ENCODE measurements at places on chromosomes 7 and 10.

DNA sequence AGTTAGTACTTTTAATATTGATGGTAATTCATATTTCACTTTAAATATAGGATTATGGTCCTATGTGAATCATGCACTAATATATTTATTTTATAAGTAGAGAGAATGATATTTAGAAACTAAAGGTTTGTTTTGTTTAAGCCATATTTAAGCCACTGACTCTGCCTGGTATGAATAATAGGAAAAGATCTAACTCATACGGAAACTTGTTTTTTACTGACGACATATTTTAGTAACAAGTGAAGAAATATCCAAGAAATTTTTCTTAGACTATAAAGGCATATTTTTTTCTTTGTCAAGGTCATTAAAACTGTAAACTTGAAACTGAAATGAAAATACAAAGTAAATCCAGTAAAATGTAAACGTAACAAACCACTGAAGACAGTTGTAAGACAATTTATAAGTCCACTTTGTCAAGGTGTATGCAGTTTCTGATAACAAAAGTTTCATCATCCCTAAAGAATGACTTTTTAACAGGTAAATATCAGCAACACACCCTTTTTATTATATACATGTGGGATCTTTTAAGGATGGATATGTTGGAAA lies 147.1 kb downstream of the PHF14 start:
- no peak for DNase-seq

DNA sequence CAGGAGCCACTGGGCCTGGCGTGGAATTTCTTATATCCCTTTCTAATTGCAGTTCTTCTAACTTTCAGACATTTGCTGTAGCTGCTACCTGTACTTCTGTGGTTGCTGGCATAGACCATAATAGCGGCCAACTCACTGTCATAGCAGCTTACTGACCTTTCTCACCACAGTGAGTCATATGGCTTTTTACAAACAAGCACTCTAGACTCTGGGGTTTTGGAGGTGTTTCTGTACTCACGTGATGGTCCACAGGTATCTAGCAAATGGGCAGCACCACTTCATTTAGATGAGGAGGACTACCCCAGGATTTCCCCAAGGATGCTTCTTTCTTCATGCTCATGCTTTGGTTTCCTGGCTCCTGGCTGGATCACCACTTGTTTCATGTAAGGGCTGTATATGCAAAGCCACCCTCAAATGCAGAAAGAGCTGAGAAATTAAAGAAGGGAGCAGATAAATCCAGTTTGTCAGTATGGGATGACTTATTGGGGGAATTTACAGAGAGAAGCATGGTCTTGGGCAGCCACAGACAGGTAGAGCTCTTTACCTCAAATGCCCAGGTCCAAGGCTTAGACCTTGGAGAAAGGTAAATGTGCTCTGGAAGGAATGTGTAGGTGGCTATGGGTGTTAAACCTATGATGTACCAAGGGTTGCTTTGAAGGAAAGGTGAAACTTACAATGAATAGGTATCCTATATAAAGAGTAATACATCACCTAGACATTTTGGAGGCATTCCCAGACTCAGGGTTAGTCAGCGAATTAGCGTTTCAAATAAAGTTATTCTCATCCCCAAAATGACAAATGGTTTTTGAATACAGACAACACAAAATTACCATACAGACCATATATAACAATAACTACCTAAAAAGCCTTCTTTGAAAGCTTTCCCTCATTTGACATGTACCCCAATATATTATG lies 15.9 kb upstream of the SLC25A16 start:
- peak; percentile 70 for DNase-seq

- DNase-seq = peak; percentile 18
Measured at GRCh38 chr7:19146699-19147098, 1.5 kb upstream of the FERD3L start.

DNA sequence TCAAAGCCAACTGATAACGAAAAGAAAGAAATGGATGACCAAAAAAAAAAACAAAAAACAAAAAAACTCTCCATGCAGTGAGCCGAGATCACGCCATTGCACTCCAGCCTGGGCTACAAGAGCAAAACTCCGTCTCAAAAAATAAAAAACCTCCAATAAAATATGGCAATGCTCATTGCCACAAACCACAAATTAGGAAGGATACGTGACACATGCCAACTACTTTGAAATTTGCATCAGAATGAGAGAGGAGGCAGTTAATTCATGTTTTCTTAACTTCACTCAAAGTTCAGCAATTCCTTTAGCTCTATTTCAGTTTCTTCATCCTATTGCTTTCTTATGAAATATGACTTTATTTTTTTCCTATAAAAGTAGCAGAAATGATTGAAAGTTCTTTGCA lies 398.1 kb upstream of the C7orf33 start:
- no peak for DNase-seq

DNA sequence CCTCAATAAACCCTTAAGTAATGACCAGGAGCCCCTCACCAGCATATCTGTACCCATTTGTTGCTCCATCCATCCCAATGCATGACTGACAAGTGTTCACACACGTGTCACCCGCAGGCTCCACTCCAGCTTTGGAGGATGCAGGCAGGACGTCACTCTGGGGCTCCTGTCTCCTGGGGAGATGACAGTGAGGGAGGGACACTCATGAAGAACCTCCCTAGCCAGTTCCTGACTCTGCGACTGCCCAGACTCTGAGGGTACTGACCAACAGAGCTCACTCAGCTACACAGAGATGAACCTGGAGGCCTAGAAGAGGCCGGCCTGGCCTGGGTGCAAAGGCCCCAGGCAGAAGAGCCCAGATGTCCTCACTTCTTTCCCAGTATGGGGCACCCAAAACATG lies 135.1 kb upstream of the RET start:
- DNase-seq = no peak

DNA sequence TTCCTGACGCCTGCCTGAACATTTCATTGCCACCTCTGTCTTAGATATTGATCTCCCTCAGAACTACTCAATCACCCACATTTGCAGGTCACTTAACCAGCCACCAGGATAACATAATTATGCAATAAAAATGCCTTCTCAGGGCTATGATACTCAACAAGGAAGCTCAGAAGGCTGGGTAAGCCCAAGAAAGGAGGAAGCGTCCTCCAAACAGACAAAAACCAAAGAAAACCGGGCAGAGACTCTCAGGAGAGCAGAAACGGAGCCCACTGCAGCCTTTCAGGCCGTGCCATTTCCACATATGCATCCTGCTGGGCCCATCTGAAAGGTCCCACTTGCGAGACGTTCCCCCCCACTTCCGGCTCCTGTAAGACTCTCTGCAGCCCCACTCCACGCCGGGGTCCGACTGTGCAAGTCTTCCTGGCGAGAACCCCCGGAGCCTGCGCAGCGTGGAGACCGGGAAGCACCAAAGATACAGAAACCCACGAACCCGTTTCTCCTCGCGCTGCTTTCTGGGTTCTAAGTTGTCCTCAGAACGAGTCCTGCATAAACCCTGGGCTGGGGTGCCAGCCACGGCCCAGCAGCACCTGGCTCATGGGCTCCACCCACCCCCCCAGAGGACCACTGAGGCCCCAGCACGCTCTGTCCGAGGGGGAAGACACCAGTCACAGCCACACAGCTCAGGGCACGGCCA lies 83.7 kb downstream of the DIP2C start:
- DNase-seq = no peak

DNA sequence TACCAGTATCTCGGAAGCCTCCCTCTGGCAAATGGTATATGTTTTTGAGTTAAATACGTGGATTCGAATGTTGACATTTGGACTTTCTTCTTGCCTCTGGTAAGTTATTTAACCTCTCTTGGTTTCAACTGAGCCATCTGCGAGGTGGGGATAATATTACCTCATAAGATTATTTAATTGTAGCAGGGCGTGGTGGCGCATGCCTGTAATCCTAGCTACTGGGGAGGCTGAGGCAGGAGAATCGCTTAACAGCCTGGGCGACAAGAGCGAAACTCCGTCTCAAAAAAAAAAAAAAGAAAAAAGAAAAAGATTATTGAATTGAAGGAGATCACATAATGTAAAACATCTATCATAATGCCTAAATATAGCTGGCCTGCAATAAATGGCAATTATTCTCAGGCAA lies 396 bp upstream of the TAF5 start:
- no peak for DNase-seq

GRCh38 chr10:75353183-75353582 lies 48.4 kb downstream of the ZNF503 start:
- no peak for DNase-seq

GRCh38 chr10:61547297-61547696 lies 94.1 kb upstream of the TMEM26 start:
- no peak for DNase-seq

DNA sequence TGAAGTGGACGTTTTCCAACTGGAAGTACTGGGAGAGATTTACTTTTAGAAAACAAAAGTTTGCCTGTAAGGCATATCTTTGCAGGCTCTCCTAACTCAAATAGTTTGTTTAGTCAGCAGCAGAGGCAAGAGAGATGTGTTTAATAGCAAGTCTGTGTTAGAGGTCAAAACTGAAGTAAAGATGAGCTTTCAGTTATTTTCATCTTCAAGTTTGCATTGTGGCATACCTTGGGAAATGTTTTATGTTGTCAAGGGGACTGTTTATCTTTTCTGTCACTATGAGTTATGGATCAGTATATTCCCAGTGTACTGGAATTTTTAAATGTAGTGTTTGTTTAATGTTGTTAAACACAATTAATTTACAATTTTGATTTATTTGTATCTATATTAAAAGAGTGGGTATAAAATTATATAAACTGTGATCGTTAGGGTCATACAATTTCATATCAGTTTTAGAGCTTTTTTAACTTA lies 169.7 kb upstream of the PPP1R3A start:
- no peak for DNase-seq

DNA sequence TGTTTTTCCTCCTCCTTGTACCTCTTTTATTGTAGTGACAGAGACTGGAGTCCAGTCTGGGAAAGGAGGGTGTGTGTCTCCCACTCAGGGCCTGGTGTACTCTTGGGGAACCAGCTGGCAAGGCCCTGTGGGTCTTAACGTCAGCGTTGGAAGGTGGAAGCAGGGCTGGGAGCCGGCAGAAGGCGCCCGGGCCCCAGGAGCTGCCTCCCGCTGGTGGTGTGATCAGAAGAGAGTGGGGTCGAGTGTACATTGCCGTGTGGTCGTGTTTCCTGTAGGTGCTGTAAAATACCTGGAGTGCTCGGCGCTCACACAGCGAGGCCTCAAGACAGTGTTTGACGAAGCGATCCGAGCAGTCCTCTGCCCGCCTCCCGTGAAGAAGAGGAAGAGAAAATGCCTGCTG lies 45.7 kb downstream of the DAGLB start:
- no peak for DNase-seq

GRCh38 chr10:96478355-96478754 lies 35.4 kb downstream of the TLL2 start:
- DNase-seq = no peak

DNA sequence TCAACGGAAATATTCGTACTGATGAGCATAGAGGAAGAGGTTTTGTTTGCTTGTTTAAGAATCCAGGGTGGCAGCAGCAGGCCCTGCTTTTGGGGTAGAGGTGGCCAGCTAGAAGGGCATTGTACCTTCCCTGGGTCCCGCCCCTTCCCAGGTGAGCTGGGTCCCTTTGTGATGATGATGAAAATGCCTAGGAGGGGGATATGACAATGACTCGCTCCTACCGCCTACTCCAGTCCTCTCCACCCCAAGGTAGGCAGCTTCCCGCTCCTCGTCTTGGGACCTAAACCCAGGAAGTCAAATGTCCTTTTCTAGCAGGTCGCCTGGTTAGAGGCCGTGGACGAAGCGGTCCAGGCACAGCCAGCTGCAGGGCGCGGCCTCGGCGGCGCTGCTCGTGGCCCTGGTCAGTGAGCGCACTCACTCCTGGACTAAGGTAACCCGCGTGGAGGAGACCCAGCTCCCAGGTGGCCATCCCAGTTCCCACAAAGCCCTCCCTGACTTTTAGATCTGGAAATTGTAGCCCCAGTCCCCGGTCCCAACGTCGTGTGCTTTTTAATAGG lies 141.4 kb downstream of the LSMEM1 start:
- no peak for DNase-seq

- peak; percentile 30 for DNase-seq
Measured at GRCh38 chr10:33661580-33662336, 327.3 kb upstream of the NRP1 start.

GRCh38 chr10:35909121-35909720 lies 267.1 kb upstream of the FZD8 start:
- no peak for DNase-seq

DNA sequence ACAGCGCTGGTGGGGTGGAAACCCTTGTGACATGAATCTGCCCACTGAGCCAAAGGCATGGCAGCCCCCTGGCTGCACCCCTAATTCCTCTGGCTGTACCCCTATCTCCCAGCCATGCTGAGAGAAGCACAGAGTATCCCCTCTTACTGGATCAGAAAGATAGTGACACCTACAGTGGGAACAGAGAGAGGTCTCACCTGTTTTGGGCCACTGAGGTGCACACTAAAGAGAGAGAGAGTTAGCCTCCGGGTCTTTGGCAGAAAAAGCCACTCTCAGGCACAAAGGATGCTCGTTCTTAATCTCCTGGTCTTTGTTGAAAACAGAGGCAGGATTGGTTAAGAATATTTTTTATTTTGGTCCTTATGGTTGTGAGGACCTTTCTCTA lies 11.3 kb downstream of the TSPAN14 start:
- DNase-seq = no peak

GRCh38 chr10:96765406-96766240 lies 45.3 kb upstream of the PIK3AP1 start:
- peak; percentile 57 for DNase-seq

DNA sequence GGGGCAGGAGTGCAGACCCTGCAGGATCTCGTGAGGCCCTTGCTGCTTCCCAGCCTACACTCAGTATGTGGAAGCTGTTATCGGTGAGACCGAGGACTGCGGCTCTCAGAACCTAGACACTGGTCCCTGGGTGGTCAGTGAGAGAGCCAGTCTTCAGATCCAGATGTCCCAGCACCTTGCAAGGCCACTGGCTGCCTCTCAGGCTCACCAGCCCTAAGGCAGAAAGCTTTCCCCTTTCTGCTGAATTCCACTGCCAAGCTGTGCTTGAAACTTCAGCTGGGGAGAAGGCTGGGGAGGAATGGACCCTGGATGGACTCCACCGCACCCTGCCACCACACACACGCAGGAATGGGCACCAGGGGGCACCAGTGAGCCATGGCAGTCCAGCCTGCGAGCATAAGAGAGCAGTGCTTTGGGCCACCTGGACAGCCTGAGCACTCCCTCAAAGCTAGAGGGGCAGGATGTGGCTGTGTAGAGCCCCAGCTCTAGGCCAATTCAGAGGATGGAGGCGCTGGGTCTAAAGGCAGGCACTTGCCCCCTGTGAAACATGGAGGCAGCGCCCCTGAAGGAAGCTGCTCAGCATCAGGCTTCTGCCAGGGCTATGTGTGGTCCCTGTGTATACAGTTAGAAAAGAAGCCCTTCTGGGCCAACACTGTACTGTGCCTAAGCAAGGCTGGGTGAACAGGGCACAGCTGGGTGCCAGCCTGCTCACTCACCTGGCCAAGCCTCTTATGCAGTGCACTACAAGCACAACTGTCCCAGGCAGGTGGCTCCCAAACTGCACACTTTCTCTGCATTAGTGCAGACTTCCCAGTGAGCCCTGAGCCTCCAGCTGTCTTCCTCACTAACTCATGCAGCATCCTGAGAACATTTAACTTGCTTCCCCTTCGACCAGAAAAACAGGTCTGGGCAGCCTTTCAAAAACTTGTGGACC lies 21.6 kb downstream of the TMEM72 start:
- DNase-seq = peak; percentile 74

GRCh38 chr7:143401265-143401664 lies 7.4 kb downstream of the EPHA1 start:
- DNase-seq = no peak
